ENCODE measurements at places on chromosomes 16 and 17.

GRCh38 chr16:69724981-69725479 is 1.3 kb downstream of the NQO1 start:
- no peak for DNase-seq

DNA sequence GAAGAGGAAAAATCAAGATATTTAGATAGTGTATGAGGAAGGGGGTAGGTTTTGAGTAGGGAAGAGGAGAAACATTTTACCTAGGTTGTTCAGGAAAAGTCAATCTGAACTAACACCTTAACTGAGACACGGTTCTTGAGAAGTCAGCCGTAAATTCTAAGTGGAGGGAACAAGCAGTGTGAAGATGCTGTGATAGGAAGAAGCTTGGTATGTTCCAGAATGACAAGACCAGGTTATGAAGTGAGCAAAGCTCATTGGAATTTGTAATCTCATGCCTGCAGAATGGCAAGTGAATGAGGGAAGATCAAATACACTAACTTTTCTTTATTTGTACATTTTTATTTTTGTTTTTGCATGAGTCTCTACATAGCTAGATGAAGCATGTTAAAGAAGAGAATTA is 307.6 kb downstream of the ZFHX3 start:
- no peak for DNase-seq

GRCh38 chr17:3904501-3904900 is 11.6 kb upstream of the CAMKK1 start:
- DNase-seq = no peak

- no peak for DNase-seq
These were observed 919.1 kb upstream of the EEF2KMT start for GRCh38 chr16:6016530-6017184.

GRCh38 chr16:67397812-67398545 is 4.7 kb upstream of the TPPP3 start:
- no peak for DNase-seq

GRCh38 chr17:77563439-77564102 is 394.9 kb upstream of the TNRC6C start:
- no peak for DNase-seq

GRCh38 chr17:66073384-66073783 is 118.5 kb downstream of the CEP112 start:
- no peak for DNase-seq

DNA sequence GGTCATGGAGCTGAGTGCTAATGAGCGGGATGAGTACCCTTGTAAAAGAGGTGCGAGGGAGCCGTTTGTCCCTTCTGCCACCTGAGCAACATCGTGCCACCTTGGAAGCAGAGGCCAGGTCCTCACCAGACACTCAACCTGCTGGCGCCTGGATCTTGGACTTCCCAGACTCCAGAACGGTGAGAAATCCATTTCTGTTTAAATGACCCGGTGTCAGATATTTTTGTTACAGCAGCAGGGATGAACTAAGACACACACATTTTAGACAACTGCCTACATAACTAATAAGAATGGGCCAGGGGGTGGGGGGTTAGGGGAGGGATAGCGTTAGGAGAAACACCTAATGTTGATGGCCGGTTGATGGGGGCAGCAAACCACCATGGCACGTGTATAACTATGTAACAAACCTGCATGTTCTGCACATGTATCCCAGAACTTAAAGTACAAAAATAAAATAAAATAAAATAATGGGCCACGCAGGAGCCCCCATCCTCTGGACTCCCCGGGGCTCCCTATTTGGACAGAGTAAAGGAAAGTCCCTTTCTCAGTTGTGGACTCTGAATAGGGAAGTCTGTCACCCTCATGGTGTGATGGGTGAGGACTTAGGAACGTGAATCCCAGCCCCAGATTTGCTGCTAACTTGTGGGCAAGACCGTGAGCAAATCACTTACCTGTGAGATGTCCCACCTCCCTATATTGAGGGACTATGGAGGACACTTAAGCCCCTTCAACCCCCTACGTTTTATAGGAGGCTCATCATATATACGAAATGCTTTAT is 60.6 kb upstream of the DNAH17 start:
- DNase-seq = no peak

DNA sequence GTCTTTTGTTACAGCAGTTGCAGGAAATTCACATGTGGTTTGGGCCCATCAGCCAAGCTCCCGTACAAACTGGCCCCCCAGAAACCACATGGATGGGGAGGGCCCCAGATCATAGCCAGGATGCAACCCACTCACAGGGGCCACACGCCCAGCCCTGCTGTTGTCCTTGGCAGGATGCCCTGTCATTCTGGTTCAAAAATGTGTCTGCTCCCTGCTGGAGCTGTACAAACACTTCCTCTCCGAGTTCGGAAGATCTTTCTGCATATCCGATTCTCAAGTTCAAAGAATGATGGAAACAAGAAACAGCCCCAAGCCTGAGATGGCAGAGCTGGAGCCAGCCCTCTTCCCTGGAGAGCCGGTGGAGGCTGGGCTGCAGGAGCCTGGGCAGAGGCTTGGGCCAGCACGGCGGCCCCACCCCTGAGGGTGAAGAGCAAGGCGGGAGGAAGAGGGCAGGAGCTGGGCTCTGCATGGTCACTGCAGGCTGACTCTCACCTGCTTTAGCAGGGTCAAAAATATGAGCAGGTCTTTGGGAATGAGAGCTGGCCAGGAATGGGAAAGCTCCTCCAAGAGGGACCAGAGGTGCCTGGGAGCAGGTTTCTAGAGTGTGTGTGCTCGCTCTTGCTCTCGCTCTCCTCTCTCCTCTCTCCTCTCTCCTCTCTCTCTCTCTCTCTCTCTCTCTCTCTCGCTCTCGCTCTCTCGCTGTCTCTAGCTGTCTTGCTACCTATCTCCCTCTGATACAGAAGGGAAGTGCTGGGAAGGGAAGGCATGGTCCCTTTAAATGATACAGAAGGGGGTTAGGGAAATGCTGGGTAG is 34.7 kb upstream of the ENPP7 start:
- DNase-seq = no peak

- DNase-seq = no peak
These were observed 1.2 kb upstream of the SLC13A5 start for GRCh38 chr17:6714315-6714874.

- DNase-seq = peak; percentile 96
These were observed 19.5 kb downstream of the CD7 start for GRCh38 chr17:82297714-82298537.

DNA sequence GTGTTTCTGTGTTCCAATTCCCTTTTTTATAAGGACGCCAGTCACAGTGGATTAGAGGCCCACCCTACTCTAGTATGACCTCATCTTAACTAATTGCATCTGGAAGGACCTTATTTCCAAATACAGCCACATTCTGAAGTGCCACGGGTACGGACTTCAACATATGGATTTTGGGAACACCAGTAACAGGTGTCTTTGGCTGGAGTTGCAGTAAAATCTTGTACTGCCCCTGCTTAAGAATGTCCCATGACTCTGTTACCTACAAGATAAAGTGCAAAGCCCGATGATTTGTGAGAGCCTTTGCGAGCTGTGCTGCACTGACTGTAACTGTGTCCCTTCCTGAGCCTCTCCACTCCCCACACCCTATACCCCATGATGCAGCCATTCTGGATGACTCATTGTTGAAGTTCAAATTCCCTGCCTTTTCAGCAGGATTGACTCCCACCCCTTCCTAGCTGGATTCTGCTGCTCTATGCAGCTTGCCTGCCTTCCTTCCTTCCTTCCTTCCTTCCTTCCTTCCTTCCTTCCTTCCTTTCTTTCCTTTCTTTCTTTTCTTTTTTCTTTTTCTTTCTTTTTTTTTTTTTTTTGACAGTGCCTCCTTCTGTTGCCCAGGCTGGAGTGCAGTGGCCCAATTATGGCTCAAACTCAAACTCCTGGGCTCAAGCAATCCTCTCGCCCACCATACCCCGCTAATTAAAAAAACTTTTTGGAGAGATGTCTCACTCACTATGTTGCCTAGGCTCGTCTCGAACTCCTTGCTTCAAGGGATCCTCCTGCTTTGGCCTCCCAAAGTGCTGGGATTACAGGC is 2.1 kb downstream of the HCRT start:
- DNase-seq = no peak

DNA sequence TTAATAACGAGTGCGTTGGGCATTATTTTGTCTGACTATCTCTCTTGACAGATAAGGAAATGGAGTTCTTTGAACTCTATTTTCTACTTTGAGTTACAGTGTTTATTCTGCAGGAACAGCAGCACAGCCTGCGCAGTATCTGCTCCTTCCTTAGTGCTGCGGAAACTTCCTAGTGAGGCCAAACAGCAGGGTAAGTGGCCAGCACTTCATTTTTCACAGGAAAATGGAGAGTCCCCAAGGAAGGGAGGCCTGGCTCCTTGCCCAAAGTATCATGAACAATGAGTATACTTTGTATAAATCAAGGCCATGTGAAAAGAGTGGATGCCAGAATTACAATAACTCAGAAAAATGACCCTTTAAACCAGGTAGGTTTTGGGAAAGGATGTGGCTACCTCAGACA is 140.6 kb downstream of the VPS53 start:
- DNase-seq = no peak

GRCh38 chr17:44757918-44758413 is 822 bp upstream of the ADAM11 start:
- no peak for DNase-seq

GRCh38 chr17:65438173-65438572 is 123.3 kb downstream of the AXIN2 start:
- DNase-seq = no peak

Measured in CD4-positive, alpha-beta T cell treated with Interleukin-21 for 1 hour (primary cell).